ENCODE measurements at places on chromosomes 3 and 15. TPM values are rescaled to one million over a fixed set of nuclear protein-coding genes. Genes with fewer than 3 reads are reported as not detected.

Gene TYRO3
- 13.1 TPM for total RNA-seq

Gene FEZF2
- total RNA-seq: 0.09 TPM

Gene GCNT3
- total RNA-seq: 0.18 TPM

Gene STRIT1
- total RNA-seq: not detected

Gene EEF1AKMT4
- 0.91 TPM for total RNA-seq

Gene NOX5
- 0.09 TPM for total RNA-seq

Gene GUCA1C
- total RNA-seq: not detected

Gene CDC25A
- total RNA-seq: 8.7 TPM

Gene ZIC4
- 122 TPM for total RNA-seq

Gene KIF23
- 14.9 TPM for total RNA-seq

Gene ACTRT3
- 4.5 TPM for total RNA-seq

Gene ALDH1A3
- total RNA-seq: 46.3 TPM

Gene FOXL2
- total RNA-seq: 0.45 TPM

Gene CCDC66
- 110 TPM for total RNA-seq

Gene PLSCR5
- not detected for total RNA-seq

Gene LTK
- total RNA-seq: 0.36 TPM

Gene DPH3
- 16.1 TPM for total RNA-seq

Gene PRR20G
- total RNA-seq: not detected

Gene ADIPOQ
- 0.27 TPM for total RNA-seq

Measured in cerebellum (tissue), 4 donors.